NCI-H1105 treated with DMSO at 0.1 percent for 48 hours (cell line): ENCODE measurements at places on chromosomes 3 and 15.
A peak's percentile ranks its signal among the peaks of the same experiment; 100 is the strongest.

- peak; percentile 14 for DNase-seq
Observed at GRCh38 chr15:44289259-44289790, 806 bp downstream of the GOLM2 start.

- no peak for DNase-seq
Observed at GRCh38 chr15:58453931-58454793, 22.4 kb downstream of the LIPC start.

GRCh38 chr3:108389372-108389771, 93.0 kb downstream of the HHLA2 start:
- DNase-seq: no peak

GRCh38 chr3:16871915-16872842, 12.6 kb upstream of the PLCL2 start:
- DNase-seq: no peak

DNA sequence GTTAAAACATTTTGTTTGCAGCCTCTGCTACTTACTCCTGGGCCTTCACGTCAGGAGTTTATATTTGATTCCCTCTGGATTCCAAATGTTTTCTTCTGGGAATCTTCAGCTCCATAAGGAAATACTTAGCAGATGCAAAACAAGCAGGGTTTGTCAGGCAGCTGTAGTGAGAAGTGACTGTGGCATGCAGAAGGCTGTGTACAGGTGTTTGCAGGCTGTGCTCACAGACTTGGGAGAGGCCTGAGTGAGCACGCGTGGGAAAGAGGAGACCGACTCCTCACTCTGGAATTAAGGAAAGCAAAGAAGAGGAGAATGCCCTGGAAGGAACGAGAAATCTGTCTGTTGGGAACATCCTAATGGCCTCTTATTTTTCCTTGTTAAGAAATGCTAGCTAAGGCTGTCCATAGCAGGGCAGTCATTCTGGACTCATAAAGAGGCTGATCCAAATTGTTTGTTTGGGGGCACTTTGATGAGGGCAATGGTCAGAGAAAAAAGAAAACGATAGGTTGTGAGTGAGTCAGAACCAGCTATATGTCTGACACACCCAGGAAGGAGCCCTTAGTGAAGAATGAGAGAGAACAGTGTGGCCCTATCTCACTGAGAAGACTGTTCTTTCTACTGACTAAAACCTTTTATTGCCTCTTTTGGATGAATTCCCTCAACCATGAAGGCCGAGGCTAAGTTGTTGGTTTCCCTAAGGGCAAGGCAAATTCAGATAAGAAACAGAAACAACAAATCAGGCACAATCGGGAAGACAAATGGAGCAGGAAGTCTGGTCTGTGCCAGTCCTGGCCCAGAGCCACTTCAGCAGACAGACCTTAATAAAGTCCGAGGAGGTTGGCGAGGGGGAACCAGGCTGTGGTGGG, 82.6 kb downstream of the TGFBR2 start:
- DNase-seq: peak; percentile 57

DNA sequence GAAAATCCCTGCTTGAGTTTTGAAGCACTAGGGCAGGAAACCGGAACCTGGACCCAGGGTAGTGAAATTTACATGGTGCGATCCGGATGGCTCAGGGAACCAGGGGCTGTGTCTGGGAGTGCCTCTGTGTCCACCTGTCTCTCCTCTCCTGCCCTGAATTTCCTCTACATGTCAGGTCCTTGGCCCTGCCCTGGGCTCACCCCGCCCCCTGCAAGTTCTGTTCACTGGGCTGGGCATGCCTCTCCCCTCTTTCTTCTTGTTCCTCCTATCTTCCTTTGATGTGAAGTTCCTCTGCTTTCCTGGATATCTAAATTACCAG, 435.9 kb upstream of the RBMS3 start:
- no peak for DNase-seq

DNA sequence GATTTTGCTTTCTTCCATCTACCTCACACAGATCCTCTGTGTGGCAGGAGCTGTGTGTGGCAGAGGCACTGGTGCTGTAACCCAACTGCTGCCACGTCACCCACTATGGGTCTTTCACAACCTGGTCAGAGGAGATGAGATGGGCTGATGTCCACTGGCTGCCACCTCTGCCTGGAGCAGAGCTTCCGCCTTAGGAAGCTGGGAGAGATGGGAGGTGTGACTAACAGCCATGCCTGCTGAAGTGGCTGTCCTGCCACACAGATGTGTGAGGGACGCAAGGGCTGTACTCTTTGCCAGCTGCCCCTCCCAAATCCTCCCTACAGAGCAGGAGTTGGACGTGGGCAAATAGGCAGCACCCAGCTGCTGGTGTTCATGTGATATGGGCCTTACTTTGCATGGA, 329.5 kb downstream of the GABRB3 start:
- no peak for DNase-seq

DNA sequence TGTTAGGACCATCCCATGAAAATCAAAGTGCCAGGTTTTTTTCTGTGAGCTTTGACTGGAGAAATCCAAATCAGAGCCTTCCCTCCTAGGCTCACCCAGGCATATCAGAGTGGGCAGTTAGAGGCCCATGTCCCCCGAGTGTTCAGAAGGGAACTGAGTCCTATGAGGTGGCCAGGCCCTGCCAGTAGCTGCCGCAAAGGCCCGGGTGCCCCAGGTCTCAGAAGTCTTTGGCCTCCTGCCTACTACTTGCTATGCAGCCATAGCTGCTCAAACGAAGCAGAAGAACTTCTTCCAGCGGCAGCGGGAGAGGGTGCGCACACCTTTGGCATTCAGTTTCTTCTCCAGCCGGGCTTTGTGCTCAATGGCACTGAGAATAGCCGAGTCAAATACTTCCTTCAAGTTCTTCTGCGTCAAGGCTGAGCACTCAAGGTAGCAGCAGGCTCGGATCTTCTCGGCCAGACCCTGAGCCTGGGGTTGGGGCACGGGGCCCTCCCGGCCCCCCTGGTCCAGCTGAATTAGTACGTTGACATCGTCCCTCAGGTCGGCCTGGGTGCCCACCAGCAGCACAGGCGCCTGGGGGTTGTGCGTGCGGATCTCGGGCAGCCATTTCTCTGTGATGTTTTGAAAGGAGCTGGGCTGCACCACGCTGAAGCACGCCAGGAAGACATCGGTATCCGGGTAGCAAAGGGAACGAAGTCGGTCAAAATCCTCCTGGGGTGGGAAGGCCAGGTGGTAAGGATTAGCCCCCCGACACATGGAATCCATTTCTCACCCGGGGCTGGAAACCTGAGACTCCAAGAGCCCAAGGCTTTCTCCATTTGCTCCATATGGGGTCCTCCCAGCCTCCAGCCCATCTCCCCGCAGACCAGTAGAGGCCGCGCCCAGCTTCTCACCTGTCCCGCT, 992 bp downstream of the RHOV start:
- no peak for DNase-seq

DNA sequence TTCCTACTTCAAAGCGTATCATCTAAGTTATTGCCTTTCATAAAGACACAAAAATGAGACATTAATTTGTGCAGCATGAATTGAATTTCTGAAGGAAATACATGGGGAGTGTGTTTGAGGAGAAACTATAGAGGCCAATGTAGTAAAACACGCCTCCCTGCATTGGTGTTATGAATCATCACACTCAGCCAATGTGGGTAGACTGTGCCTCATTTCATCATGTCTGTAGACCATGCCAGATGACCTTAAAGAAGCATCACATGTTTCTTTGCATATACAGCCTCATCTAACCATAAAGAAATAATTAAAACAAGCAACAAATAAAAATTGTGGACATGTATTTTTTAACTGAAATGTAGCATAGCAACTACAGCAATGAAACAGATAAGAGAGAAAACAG, 486.0 kb upstream of the ADAMTS9 start:
- DNase-seq: no peak

DNA sequence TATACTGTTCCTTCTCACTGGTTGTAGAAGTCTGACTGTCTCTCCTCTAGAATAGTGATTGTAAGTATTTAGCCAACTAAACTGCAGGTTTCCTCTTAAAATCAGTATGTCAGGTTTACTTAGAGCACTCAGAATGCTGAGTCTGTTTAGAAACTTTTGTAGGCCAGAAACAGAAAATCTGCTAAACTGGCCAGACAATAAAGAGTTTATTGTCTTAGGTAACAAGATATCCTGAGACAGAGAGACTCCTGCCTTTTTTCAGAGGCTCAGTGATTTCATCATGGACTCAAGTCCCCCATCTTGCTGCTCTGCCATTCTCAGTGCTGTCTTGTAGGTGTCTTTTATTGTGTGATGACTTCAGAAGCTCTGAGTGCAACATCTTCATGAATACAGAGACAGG, 279.0 kb downstream of the MFSD1 start:
- DNase-seq: no peak

DNA sequence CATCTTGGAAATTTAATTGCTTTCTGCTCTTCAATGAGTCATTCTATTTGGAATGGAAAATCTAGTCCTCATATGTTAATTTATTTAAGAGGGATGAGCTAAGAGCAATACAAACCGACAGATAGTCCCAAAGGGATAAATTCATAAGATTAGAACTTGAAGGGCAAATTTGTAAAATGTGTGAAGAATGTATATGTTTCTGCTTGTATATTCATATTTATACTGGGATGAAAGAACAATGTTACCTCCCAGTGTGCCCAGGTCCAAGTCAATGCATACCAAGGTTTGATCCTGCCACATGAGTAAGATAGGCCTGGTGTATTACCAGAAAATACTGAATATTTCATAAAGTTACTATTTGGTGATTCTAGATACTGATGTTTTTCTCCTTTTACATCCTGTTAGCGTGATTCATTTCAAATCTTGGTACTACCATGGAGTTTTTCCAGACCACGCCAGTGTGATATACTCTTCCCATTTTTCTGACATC, 255.6 kb upstream of the SEMA6D start:
- no peak for DNase-seq

DNA sequence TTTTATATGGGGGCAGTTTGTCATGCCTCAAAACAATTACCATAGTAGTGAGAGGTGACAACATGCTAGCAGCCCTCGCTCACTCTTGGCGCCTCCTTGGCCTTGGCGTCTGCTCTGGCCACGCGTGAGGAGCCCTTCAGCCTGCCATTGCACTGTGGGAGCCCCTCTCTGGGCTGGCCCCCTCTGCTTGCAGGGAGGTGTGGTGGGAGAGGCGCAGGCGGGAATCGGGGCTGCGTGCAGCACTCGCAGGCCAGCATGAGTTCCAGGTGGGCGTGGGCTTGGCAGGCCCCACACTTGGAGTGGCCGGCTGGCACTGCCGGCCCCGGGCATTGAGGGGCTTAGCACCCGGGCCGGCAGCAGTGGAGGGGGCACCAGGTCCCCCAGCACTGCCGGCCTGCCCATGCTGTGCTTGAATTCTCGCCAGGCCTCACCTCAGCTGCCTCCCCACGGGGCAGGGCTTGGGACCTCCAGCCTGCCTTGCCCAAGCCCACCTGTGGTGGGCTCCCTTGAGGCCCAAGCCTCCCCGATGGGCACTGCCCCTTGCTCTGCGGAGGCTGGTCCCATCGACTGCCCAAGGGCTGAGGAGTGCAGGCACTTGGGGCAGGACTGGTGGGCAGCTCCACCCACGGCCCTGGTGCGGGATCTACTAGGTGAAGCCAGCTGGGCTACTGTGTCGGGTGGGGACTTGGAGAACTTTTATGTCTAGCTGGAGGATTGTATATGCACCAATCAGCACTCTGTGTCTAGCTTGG, 38.8 kb upstream of the EIF5A2 start:
- no peak for DNase-seq

DNA sequence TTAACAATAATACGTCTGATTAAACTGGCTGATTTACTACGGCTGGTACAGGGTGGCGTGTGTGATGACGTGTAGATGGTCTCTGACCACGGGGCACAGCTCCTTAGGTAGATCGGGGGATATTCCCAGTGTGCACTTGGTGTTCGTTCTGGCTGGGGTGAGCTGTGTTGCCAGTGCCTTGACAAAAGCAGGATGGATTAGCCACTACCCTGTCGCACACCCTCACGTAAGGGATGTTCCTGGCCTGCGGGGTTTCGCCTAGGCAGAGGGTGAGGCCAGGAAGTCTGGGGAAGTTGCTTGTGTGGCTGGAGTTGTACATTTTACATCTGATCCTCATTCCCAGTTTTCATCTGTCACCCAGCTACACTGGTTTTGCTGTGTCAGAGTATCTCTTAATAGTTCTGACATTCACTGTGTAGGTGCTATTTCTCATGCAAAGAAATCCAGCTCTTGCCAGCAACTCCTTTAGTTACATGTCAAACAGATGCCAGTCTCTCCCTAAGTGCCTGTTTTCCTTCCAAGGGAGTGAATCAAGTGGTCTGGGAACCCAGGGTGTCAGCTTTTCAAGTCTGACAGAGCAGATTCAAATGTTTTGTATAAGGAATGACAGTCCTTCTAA, 66.1 kb upstream of the CCR4 start:
- DNase-seq: no peak

DNA sequence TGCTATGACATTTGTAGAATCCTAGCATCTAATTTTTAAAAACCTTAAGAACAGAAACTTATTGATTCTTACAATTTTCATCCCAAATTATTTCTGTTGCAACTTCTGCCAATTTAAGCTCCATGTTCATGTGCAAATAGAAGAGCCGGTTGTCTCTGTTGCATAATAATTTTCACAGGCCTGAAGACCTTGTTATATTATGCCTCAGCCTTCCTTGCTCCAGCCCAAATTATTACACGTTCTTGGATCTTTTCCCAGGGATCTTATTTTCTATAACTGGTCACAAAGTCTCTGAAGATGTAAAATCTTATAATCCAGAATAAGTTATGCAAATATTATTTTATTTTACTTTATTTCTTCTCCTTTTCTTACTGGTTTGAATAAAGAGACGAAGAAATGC, 210.7 kb upstream of the DPH6 start:
- DNase-seq: no peak

GRCh38 chr15:98826658-98827057, 178.3 kb downstream of the IGF1R start:
- peak; percentile 20 for DNase-seq

GRCh38 chr3:108406661-108407206, 103.7 kb downstream of the MYH15 start:
- peak; percentile 81 for DNase-seq

DNA sequence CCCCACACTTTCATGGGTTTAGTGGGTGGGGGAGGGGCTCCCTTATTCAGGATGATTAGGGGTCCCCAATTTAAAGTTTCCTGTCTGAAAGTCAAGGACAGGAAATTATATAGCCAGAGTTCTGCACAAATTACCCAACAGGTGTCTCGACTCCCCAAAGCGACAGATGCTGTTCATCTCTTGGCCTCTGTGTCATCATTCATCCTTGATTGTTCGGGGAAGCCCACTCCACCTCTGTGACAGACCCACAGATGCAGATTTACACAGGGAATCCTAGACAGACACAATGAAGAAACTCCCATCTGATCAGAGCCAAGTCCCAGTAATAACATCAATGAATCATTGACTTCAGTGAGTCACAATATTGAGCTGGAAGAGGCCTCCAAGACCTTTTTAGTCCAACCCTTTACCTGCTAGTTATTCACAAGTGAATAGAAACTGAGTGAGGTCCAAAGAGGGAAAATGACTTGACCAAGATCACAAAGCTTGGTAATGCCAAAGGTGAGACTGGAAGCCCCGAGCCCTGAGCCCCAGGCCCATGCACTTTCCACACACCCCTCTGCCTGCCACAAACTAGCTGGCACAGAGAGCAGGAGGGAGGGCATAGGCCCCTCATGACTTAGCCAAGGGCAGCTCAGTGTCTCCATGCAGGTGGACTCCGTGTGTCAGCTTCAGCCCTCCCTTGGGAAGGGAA, 7.9 kb upstream of the SRP14 start:
- DNase-seq: no peak

- DNase-seq: no peak
Observed at GRCh38 chr3:117278424-117279190, 569.0 kb downstream of the TUSC7 start.
